SHP77 (cell line): ENCODE measurements at places on chromosomes 2 and 18.

- DNase-seq = no peak
Observed at GRCh38 chr2:85888020-85888683, 638 bp downstream of the ST3GAL5 start.

GRCh38 chr2:206084870-206085741 is 868 bp downstream of the INO80D start:
- DNase-seq = peak; percentile 20

GRCh38 chr18:76351961-76352581 is 143.0 kb downstream of the ZNF516 start:
- peak; percentile 77 for DNase-seq

DNA sequence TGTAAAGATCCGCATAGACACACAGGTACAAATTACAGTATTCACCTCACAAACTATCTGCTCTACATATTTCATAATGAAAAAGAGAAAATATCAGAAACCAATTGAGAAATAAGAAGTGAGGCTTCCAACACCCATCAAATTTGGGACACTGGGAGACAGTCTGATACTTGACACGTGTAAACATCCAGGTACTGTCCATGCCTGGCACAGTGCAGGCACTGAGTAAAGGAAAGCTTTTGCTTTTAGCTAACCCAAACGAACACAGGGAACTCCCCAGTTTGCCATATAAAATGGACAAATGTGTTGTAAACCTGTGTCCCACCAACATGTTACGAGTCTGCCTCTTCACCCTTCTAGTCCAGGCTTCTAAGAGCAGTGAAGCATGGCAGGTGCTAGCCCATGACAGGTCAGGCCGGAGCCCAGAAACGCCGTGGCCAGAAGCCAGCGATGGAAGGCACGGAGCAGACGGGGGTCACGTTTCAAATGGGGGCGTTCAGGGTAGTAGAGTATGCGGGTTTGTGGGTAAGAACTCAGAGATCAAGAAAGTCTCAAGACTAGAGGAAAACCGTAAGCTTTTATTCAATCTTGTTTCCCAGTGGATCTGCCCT is 27.0 kb downstream of the CDH2 start:
- DNase-seq = no peak

DNA sequence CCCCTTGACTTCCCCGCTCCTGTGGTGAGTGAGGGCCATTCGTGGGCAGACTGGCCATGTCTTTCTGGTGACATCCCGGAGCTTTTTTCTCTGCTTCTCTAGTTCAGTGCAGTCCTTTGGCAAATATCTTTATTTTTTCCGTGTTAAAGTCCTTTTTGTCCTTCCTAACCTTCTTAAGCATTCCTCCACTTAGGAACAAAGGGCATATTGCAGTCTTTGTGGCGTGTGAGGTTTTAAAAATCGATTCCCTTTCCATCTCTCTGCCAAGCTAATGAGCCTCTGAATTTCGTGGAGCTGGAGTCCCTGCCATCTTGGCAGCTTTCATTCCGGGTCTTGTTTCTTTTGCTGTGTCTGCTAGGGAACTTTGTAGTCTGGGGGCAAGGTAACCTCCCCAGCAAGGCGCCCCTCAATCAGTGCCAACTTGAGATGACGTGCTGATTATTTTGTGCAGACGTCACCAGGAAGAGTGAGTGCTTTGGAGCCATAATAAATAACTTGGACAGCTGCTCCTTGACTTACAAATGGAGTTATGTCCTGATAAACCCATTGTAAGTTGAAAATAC is 5.1 kb downstream of the CNNM3 start:
- no peak for DNase-seq
